ENCODE measurements at places on chromosomes 1 and 21. TPM values are rescaled to one million over a fixed set of nuclear protein-coding genes. Genes with fewer than 3 reads are reported as not detected.

SPRR2F gene
- not detected for total RNA-seq

RNF186 gene
- not detected for total RNA-seq

KCNJ15 gene
- total RNA-seq, result 5.2 TPM

CYYR1 gene
- under 0.01 TPM for total RNA-seq

FOXO6 gene
- total RNA-seq, result 0.13 TPM

CDK11A gene
- total RNA-seq, result 19.1 TPM

PTPRU gene
- total RNA-seq, result 12.5 TPM

SLAMF9 gene
- total RNA-seq, result 0.86 TPM

TSSK3 gene
- 0.54 TPM for total RNA-seq

ADCY10 gene
- total RNA-seq, result 0.26 TPM

BCAR3 gene
- total RNA-seq, result 19.6 TPM

PBX1 gene
- 49.5 TPM for total RNA-seq

GALNT2 gene
- total RNA-seq, result 169 TPM

MATN1 gene
- total RNA-seq, result 0.11 TPM

OR6N1 gene
- total RNA-seq, result not detected

TTF2 gene
- total RNA-seq, result 7.1 TPM

TCHH gene
- not detected for total RNA-seq

CELF3 gene
- total RNA-seq, result not detected

TNFSF4 gene
- total RNA-seq, result 0.39 TPM

DCST1 gene
- not detected for total RNA-seq

MMP23B gene
- total RNA-seq, result 0.52 TPM

Measured in articular chondrocyte of knee joint (primary cell).